Activated CD8-positive, alpha-beta memory T cell treated with anti-CD3 and anti-CD28 coated beads for 4 hours (primary cell): ENCODE measurements at places on chromosomes 2 and 18.
A peak's percentile ranks its signal among the peaks of the same experiment; 100 is the strongest.

DNA sequence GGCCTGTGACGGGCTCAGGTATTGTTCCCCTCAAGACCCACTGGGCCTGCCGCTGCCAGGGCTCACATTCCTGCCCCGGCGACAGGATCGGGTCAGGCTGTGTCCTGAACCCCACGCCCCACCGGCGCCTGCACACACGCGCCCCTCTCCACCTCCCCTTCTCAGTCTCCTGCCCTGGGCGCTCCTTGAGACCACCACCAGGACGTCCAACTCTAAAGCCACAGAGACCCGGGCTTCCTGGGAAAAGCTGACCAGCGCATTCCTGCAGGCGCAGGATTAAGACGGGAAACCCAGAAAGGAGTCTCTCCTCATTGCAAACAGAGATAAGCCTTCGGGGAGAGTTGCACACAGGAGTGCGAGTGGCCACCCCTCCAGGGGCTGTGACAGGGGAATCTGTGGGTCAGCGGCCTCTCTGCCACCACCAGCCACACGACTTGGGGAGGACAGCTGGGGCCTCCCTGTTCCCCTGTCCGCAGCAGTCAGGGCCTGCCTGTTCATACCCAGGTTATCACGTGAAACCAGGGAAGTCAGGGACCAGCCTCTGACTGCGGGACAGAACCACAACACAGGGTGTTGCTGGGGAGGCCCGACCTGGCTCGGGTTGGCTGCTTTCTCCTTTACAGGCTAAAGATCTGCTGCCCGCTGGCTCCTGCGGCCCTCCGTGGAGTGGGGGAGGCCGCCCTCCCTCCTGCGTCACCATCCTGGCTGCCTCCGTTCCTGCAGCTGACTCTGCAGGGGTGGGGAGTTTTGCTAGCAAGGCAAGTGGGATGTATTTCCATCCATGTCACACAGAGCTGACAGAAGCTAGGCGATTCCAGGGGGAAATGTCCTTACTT, 88.8 kb downstream of the ZCCHC2 start:
- DNase-seq: no peak

- no peak for DNase-seq
Observed at GRCh38 chr2:13522917-13523821, 806.4 kb downstream of the TRIB2 start.

DNA sequence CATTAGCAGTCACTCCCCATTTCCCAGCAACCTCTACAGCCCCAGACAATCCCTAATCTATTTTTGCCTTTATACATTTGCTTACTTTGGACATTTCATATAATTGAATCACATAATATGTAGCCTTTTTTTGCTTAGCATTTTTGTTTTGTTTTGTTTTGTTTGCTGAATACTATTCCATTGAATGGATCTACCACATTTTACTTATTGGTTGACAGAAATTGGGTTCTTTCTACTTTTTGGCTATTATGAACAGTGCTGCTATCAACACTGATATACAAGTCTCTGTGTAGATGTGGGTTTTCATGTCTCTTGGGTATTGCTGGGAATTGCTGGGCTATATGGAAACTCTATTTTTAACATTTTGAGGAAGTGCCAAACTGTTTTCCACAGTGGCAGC, 7.6 kb downstream of the PTPN18 start:
- no peak for DNase-seq

- DNase-seq: no peak
Observed at GRCh38 chr2:172089633-172090032, 4.3 kb downstream of the DLX1 start.

- DNase-seq: peak; percentile 15
Observed at GRCh38 chr2:43059183-43059897, 167.1 kb downstream of the ZFP36L2 start.

DNA sequence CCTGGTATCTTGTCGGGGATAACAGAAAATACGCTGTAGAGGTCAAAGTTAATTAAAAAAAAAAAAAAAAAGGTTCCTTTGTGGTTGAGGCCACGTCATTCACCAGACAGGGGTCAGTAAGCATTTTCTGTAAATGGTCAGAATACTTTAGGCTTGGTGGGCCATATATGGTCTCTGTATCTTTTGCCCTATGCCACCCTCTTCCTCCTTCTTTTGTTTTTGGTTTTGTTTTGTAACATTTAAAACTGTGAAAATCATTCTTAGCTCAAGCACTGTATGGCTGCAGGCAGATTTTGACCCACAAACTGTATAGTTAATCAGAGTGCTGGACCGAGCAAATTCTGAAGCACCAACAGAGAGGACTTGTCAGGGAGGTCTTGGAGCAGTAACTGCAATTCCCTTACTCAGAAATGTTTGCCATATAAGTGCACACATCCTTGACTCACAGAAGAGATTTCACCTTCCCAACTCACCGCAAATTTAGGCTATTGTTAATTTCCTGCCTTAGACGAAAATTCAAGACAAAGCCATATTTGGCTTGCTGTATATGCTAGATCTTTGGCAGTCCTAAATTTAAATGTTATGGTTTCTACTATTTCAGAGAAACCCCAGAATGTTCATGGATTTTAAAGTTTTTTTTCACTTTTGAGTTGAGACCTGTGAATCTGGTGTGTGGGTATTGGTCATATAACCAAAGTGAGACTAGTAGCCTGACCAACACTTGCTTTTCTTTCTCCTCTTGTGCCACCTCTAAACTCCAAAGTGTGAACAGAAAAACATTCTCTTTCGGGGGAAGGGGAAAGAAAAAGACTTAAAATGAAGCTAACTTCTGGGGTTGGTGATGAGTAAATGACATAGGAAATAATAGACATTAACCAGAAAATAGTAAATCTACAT, 65.4 kb downstream of the DOCK10 start:
- DNase-seq: no peak

DNA sequence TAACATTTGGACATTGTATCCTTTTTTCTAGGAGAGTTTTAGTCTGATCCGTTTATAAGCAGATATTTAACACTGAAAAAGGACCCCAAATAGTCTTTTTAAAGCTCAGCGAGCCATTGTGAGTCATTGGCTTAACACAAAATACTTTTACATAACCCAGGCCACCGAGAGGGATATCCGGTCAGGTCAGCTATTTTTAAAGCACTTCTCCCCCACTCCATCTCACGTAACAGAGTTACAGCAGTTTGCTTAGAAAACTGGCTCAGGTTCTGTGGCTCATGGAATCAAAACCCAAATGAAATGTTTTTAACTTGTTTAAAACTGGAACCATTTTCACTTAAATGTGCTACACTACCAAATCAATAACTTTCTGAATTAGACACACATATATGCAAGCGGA, 23.9 kb downstream of the COL4A3 start:
- DNase-seq: no peak
